ENCODE measurements at places on chromosomes 7 and 10.

- H3K27me3 ChIP-seq: no peaks in the 10 kb centered on the region
- H3K27ac ChIP-seq: no peak overlapping the region
- no peak for DNase-seq
These were observed 53.1 kb upstream of the CHST15 start for GRCh38 chr10:124146483-124146882.

DNA sequence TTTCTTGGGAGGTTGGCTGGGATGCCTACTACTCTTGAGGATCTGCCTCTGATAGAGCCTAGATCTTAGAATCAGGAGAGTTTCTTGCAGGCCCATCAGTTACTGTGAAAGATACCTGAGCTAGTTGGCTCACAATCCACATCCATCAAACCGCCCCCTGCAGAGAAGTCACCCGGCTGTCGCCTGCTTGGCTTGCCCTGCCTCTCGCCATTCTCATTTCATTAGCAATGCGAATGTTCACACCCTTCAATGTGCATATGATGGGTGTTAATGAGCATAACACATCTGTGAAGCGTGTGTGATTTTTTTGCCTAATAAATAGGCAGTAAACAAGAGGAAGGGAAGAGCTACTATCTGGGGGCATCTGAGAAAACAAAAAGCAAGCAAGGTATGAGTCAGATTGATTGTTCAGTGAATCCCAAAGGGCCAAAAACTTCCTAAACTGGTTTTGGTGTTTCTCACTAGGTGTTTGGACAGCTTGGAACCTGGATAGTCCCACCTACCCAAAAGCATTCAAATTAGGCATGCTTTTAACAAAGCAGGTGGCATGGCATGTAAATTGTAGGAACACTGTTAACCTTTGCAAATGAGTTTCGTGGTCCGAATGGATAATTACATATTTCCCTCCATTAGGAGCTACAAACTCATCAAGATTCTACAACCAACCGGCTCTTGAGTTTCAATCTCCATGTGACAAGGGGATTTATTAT, 272.3 kb upstream of the C7orf33 start:
- no peaks in the 10 kb centered on the region for H3K4me1 ChIP-seq
- no peak overlapping the region for H3K27ac ChIP-seq
- no peak overlapping the region for H3K4me3 ChIP-seq
- no peaks in the 10 kb centered on the region for H3K27me3 ChIP-seq

- H3K4me3 ChIP-seq: no peak overlapping the region
- DNase-seq: no peak
- no peak overlapping the region for H3K27ac ChIP-seq
- no peaks in the 10 kb centered on the region for H3K36me3 ChIP-seq
- no peaks in the 10 kb centered on the region for H3K27me3 ChIP-seq
These were observed 21.2 kb upstream of the SLC16A12 start for GRCh38 chr10:89556600-89556999.

DNA sequence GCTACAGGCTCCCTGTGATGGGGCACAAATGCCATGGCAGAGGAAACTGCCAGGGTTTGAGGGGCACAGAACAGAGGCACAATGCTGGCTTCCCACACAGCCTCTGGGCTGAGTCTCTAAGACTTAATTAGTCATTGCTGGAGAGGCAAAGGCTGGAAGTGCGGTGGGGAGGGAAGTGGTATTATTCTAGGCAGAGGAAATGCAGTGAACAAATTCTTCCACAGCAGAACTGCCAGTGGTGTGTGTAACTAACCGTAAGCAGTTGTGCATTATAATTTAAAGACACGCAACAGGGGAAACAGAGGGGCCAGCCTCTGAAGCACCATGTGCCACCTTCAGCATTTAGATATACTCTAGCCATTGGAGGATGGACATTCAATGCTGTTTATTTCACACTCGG, 12.8 kb downstream of the ICA1 start:
- no peak for DNase-seq
- H3K36me3 ChIP-seq: no peaks in the 10 kb centered on the region
- no peaks in the 10 kb centered on the region for H3K4me1 ChIP-seq
- no peaks in the 10 kb centered on the region for H3K27me3 ChIP-seq

DNA sequence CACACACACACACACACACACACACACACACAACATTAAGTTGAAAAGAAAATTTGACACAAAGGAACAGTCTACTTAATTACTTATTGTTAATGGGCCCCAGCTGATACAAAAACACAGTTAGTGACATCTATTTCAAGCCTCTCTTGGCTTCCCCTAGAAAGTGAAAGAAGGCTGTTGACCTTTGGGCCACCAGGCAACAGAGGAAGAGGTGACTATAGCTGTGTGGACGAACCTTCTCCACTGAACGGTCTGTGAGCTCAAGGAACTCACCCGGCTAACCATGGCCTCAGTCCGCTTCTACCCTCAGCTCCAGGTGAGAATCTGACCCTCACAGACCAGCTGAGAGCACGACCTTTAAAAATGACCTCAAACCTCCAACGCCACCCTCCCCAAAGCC, 32.9 kb upstream of the CALN1 start:
- no peaks in the 10 kb centered on the region for H3K27me3 ChIP-seq
- DNase-seq: no peak
- H3K4me3 ChIP-seq: no peak overlapping the region
- no peaks in the 10 kb centered on the region for H3K4me1 ChIP-seq

- no peaks in the 10 kb centered on the region for H3K36me3 ChIP-seq
- no peak overlapping the region for H3K27ac ChIP-seq
- H3K27me3 ChIP-seq: no peaks in the 10 kb centered on the region
- H3K4me3 ChIP-seq: no peak overlapping the region
- no peaks in the 10 kb centered on the region for H3K4me1 ChIP-seq
- no peak for DNase-seq
These were observed 195.4 kb downstream of the MGMT start for GRCh38 chr10:129662426-129662825.

DNA sequence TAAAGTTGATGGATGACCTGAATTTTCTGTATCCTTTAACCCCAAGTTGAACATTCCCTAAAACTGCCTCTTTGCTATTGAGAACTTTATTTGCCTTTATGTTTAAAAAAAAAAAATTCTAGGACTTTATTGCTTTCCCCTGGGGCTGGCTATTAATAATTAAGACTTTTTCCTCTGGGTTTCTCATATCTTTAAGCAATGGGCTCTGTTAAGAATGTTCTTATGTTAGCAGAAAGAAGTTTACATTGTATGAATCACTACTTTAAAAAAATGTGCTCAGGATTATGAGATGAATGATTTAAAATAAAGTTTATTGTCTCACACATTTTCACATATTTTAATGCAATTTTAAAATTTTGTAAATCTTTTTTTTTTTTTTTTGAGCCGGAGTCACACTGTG, 19.5 kb downstream of the TAX1BP1 start:
- no peaks in the 10 kb centered on the region for H3K4me1 ChIP-seq
- no peak overlapping the region for H3K4me3 ChIP-seq
- H3K27me3 ChIP-seq: no peaks in the 10 kb centered on the region
- H3K27ac ChIP-seq: no peak overlapping the region

- H3K4me3 ChIP-seq: no peak overlapping the region
- no peak for DNase-seq
- no peaks in the 10 kb centered on the region for H3K36me3 ChIP-seq
- no peaks in the 10 kb centered on the region for H3K4me1 ChIP-seq
- H3K27ac ChIP-seq: no peak overlapping the region
These were observed 21.3 kb downstream of the TAS2R16 start for GRCh38 chr7:122974229-122974628.

DNA sequence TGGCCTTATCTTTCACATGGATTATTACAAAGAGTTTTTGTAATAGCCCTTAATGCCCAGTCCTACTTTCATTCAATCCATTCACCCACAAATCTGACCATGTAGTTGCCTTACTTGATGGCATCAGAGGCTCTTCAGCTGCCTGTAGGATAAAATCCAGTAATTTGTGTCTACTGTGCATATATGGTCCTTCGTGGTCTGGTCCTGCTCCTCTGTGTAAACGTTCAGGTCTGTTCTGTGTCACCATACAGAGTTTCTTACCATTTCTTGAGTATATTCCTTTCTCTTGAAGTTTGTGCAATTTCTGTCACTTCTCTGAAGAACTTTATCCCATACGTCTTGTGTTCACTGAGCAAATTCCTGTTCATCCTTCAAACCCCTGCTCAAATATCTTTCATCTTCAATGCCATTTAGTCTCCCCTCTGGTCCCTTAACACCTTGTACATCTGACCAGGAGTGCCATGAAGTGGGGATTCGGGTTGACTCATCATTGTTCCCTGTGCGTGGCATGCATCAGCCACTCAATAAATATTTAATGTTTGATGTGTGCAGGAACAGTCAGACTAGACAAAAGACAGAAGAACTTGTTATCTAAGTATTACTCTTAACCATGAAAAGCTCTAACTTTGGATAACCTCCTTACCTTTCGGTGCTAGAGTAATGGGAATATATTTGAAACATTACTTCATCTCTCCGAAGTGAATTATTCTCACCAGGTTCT, 98.6 kb upstream of the RPA3 start:
- no peak overlapping the region for H3K4me3 ChIP-seq
- H3K27me3 ChIP-seq: no peaks in the 10 kb centered on the region
- no peaks in the 10 kb centered on the region for H3K36me3 ChIP-seq

- no peak for DNase-seq
- H3K27me3 ChIP-seq: no peaks in the 10 kb centered on the region
- no peaks in the 10 kb centered on the region for H3K4me1 ChIP-seq
- H3K27ac ChIP-seq: no peak overlapping the region
- no peak overlapping the region for H3K4me3 ChIP-seq
These were observed 55.3 kb downstream of the ABCB4 start for GRCh38 chr7:87420173-87420572.

DNA sequence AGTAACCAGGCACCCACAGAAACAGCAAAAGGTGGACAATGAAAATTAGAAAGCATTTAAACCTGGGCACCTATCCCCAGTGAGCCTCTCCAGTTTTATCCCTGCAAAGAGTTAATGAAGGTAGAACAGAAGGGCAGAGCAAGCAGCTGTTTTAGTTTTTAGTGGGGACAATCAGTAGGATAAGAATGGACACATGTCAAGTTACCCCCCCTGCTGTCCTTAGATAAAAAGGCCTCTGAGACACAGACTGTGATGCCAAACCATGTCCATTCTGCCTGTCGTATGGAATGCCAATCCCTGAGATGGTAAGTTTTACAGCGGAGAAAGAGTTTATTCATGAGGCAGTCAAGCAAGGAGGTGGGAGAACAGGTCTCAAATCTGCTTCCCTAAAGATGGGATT, 162.6 kb upstream of the AGR3 start:
- no peak overlapping the region for H3K4me3 ChIP-seq
- no peak overlapping the region for H3K27ac ChIP-seq
- no peaks in the 10 kb centered on the region for H3K36me3 ChIP-seq
- H3K4me1 ChIP-seq: peaks cover 21% of the 10 kb centered on the region
- H3K27me3 ChIP-seq: no peaks in the 10 kb centered on the region

GRCh38 chr7:96700516-96700915, 9.1 kb downstream of the SEM1 start:
- H3K4me3 ChIP-seq: no peak overlapping the region
- no peaks in the 10 kb centered on the region for H3K4me1 ChIP-seq
- DNase-seq: no peak
- H3K36me3 ChIP-seq: peaks cover 1% of the 10 kb centered on the region
- no peak overlapping the region for H3K27ac ChIP-seq
- H3K27me3 ChIP-seq: no peaks in the 10 kb centered on the region

DNA sequence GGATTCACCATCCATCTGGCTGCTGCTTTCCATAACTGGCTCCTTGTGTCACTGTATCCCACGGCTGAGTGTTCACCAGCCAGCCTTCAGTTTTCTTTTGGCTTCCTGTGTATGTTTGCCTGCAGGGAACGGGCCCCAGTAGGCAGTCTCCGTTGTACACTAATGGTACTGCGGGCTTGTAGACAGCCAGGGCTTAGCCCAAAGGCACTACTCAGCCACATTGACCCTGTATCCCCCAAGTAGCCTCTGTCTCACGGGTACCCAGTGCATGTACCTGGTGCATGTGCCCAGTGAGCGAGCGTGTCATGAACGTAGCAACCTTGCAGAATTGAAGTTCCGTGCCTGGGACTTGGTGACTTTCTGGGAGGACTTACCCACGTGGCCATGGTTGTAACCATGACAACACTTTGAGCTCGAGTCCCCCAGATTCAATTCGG, 6.1 kb downstream of the PFKFB3 start:
- peaks cover 9% of the 10 kb centered on the region for H3K4me1 ChIP-seq
- no peak overlapping the region for H3K27ac ChIP-seq
- H3K36me3 ChIP-seq: peaks cover 7% of the 10 kb centered on the region
- no peaks in the 10 kb centered on the region for H3K27me3 ChIP-seq

DNA sequence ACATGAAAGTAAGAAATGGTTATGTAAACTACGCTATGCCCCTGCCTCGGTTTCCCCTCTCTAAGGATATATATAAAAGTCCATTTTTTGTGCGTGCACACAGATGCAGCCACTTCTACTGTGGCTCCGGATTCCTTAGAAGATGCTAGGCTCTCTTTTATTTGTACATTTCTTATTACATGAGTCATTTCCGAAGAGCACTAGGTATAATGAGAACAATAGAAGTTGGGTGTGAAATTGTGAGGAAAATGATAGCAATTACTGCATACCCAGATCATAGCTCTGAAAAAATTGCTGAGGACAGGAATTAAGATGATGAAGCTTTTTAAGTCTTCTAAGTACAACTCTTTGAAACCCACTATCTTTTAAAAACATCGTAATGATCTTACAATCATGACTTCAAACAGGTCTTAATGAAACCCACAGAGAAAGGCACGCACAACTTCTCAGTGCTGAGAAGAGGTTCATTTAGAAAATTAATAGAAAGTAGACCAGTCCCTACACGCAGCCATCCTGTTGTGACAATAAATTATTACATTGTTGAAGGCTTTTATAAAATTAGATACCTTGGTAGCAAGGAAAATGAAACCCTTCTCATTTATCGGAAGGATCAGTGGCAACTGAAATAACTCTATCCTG, 96.2 kb upstream of the FGFR2 start:
- H3K27me3 ChIP-seq: no peaks in the 10 kb centered on the region
- H3K36me3 ChIP-seq: no peaks in the 10 kb centered on the region
- DNase-seq: no peak
- peak overlapping the region; percentile 87 for H3K27ac ChIP-seq
- peaks cover 29% of the 10 kb centered on the region for H3K4me1 ChIP-seq

GRCh38 chr10:81426722-81427121, 448.3 kb upstream of the NRG3 start:
- H3K36me3 ChIP-seq: no peaks in the 10 kb centered on the region
- H3K4me1 ChIP-seq: no peaks in the 10 kb centered on the region
- H3K27ac ChIP-seq: no peak overlapping the region

DNA sequence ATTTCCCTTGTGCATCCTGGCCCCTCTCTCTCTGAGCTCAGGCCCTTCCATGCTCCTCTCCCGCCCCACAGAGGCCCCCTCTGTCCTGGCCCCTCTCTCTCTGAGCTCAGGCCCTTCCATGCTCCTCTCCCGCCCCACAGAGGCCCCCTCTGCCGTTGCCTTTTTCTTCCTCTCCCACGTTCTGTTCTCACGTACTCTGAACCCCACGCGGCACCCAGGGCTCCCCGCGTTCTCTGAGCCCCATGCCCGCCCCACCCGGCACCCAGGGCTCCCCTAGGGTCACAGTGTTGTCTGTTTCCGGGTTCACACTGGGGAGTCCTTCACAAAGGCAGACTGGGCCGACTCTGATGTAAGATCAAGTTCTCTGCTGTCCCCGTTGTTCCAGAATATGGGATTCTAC, 336.8 kb downstream of the DNAJB6 start:
- no peak overlapping the region for H3K4me3 ChIP-seq
- no peak overlapping the region for H3K27ac ChIP-seq
- no peaks in the 10 kb centered on the region for H3K4me1 ChIP-seq
- no peak for DNase-seq
- no peaks in the 10 kb centered on the region for H3K36me3 ChIP-seq

All from keratinocyte (primary cell).